Right ventricle myocardium superior (tissue), 1 donor: ENCODE measurements at places on chromosomes 11 and 22. TPM values are rescaled to one million over a fixed set of nuclear protein-coding genes. Genes with fewer than 3 reads are reported as not detected.

The LIF gene
- total RNA-seq: 0.54 TPM

The JHY gene
- 2.6 TPM for total RNA-seq

The ZNF214 gene
- 1.9 TPM for total RNA-seq

The OR8D4 gene
- total RNA-seq: not detected
